ENCODE measurements at places on chromosomes 5 and 9.

DNA sequence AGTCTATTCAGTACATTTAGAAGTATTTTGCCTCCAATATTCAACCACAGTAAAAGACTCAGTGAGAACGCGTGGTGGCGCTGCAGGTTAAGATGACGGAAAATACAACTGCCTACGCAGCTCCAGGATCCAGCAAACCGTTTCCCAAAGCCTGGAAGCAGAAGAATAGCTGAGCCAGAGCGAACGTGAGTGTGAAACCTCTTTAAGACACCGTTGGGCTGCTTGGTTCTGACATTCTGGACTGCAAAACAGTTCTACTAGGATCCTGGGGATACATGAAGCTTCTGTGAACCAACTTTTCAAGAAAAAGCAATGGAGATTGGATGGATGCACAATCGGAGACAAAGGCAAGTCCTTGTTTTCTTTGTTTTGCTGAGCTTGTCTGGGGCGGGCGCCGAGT lies at the start of gene PCDHB16:
Gene PCDHB16 (plus strand): TSS at position 140 of the 400 bp plus-strand sequence. CDS start 173 bp downstream, at position 313.
- no peak for DNase-seq

- DNase-seq = no peak
These were observed 154.2 kb downstream of the MPDZ start for GRCh38 chr9:13125261-13125660.

DNA sequence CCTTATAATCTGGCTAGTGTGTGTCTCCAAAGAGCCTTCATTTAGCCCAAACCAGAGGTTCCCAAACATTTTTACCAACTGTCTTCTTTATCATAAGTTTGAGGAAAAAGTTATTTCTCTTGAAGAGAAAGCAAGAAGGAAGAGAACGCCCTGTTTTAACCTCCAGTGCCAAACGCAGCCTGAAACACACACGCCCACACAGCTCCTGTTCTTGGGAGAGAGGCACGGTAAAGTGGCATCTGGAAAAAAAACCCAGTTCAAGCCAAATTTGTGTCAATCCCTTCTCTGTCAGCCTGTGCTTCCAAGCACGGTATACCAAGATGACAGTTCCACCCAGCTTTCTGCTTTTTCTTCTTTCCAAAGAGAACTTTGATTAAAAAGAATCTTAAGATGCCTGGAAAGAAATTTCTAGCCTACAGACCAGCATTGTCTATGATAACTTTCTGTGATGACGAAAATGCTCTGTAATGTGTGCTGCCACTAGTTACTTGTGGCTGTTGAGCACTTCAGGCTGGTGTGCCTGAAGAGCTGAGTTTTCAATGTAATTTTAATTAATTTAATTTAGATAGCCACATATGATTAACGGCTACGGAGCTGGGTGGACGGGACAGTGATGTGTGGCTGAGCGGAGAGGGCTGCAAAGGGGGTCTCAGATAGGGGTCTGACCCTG lies 62.3 kb downstream of the ACER2 start:
- no peak for DNase-seq

- DNase-seq = no peak
These were observed 36.5 kb downstream of the SERINC5 start for GRCh38 chr5:80219391-80219790.

- DNase-seq = no peak
These were observed 5.5 kb upstream of the RNU6ATAC start for GRCh38 chr9:134169724-134170401.

DNA sequence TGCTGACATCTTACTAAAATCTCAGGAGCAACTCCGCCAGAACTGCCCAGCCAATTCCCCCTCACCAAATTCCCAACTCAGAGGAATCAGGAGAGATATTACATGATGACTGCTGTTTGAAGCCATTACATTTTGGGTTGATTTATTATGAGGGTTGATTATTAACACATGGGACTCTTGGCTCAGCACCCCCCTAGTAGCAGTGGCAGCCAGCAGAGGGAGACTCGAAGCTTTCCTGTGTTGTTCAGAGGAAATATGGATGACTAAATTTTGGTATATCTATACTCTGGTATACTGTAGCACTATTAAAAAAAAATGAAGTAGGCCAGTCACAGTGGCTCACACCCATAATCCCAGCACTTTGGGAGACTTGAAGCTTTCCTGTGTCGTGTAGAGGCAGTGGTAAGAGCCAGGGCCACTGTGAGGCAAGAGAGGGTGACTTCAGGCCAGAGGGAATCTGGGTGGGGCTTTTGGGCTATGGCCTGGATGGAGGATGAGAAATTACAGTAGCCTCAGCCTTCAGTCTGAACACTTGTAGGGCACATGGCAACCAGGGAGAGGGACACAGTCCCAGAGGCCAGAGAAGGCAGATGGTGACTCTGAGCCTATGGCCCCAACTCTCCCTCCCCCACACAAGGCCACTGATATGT lies 111.4 kb downstream of the LHX2 start:
- DNase-seq = no peak

GRCh38 chr9:92242260-92243136 lies 51.0 kb downstream of the IARS1 start:
- DNase-seq = no peak

DNA sequence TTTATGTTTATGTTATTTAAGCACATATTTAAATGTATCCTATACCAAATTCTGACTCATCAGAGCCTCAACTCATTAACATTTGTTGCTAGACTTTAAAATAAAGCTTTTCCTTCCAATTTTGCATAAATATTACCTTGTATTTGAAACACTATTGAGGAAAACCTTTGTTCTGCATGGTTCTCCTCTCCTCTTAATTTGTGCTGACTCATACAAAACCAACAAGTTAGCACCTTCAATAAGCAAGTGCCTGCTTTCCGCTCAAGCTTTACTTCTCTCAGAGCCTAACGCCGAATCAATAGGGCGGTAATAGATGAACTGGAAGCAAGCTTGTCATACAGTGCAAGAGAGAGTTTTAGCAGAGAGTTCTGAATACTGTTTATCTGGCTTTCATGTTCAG lies 7.9 kb downstream of the AMACR start:
- DNase-seq = no peak

DNA sequence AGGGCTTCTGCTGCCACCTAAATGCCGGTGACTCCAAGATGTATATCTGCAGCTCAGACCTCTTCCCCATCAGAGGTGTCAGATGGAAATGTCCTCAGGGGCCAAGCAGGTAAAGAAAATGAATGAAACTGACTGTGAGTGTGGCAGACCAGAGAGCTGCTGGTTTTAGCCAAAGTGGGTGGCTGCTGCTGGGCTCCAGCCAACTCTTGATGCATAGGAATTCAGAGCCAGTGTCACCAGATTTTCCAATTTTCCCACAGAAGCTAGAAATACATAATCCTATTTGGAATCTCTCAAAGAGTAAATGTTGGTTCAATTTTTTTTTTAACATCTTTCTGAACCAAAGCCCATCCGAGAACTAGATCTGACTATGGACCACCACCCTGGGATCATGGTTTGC lies 161.2 kb upstream of the SPRY4 start:
- no peak for DNase-seq

DNA sequence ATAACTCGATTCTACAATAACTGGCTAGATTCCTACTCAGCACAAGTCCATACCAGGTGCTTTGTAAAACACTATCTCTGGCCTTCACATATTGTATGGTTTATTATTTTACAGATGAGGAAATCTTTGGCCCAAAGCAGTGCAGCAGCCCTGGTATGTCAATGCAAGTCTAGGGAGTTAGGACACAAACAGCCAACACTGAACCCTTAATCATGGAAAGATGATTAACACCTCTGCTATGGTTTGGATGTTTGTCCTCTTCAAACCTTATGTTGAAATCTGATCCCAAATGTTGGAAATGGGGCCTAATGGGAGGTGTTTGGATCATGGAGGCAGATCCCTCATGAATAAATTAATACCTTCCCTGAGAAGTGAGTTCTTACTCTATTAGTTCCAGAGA lies 76.6 kb downstream of the MAPKAP1 start:
- no peak for DNase-seq

- DNase-seq = no peak
These were observed 131.5 kb upstream of the OTULINL start for GRCh38 chr5:14450018-14450524.

- no peak for DNase-seq
These were observed 516.1 kb downstream of the ANXA1 start for GRCh38 chr9:73667749-73668148.

DNA sequence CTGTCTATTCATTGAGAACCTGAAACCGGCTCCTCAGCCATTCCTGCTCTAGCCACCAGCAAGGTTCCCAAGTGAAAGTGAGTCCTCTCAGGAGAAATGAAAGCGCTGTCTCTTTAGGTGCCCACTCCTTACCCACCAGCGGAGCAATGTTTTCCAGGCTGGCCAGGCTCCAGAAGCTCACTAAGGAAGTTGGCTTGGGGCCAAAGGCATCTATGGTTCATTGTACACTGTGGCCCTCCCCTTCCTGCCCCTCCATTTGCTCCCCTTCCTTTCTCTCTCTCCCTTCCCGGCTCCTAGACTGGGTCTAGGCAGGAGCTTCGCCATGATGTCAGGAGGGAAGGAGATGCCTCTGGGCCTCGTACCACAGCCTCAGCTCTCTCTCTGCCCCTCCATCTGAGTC lies 1.1 kb upstream of the GABRP start:
- no peak for DNase-seq

DNA sequence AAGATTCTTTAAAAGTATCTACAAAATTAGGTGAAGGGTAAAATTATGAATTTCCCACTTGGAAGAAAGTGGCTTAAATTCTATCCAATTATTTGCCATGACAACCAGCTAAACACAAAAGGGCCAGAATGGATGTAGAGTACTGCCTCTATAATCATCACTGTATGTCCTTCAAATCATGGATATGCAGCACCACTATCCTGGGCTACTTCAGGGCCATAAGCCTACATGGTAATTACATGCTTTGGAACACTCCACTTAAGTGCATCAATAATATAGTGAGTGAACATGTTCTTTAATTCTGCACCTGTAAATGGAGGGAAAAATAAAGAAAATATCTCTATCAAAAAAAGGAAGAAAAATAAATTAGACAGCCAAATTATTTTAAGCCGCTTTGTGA lies 575.2 kb downstream of the ISL1 start:
- DNase-seq = no peak

DNA sequence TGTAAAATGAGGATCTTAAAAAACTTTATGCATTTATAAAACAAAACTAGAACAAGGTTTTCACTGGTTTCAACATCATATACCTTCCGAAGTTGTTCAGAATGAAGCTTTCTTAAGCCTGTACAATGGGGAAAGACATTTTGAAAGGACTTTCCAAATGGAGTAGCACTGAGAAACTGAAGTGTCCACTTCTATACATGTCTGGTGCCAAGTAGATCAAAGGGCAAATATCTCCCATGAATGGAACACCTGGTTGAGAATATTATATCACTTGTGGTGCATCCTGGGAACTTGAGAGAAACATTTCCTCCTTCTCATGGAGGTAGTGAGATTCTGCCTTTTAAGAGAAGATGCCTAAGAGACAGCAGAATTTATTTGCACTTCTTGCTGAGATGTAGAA lies 182.1 kb upstream of the ACTBL2 start:
- no peak for DNase-seq

- no peak for DNase-seq
These were observed 63.9 kb downstream of the ERAP1 start for GRCh38 chr5:96743805-96744204.

DNA sequence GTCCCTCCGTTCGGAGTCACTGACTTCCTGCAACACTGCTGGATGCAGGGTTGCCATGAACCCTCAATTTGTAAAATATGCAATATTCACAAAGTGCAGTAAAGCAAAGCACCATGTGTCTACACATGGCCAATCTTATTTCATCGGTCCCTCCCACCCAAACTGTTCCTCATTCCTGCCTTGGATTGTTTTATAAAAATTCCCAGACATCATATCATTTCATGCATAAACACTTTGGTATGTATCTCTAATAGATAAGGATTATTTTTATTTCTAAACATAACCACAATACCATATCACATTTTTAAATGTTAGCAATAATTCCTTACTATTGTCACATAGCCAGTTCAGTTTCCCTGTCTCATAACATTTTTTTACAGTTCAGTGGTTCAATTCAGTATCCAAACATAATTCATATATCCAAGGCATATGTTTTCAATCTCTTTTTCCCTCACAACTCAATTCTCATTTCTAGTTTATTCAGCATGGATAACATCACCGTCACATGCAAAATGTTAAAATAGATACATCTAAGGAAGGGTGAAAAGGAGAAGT lies 82.0 kb upstream of the PCAT7 start:
- DNase-seq = no peak

DNA sequence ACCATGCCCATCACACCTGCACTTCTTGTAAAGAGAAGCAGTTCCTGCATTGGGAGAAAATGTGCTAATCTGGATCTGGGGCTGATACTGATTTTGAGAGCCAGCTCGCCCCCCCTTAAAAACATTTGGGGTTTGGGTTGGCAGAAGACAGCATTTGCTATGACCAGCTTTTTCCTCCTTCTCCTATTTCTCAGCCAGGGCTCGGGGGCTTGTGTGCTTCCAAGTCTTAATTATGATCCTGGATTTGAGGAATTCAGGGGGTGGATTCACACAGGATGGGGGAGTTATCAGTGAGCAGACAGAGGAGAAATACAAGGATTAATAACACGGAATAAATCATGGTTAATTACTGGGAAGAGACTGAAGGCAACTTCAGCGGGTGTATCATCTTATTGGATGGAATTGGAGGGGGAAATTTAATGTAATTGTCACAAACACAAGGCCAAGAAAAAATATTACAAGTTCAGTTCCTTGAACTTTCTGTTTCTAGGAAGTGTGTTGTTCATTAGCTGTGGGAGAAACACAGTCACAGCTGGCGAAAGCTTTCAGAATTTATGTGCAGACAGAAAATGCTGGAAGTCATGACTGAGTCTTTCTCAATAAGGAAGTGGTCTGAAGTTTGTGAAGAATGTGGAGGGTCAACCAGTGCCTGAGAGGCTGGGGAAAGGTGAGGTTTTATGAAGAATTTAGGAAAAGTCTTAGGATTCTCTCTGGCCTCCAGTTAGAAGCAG lies 15.3 kb downstream of the C9orf152 start:
- DNase-seq = no peak

- DNase-seq = no peak
These were observed 61.2 kb upstream of the TAF11L2 start for GRCh38 chr5:17436761-17437221.

GRCh38 chr9:87518702-87519335 lies 21.2 kb downstream of the DAPK1 start:
- DNase-seq = no peak

DNA sequence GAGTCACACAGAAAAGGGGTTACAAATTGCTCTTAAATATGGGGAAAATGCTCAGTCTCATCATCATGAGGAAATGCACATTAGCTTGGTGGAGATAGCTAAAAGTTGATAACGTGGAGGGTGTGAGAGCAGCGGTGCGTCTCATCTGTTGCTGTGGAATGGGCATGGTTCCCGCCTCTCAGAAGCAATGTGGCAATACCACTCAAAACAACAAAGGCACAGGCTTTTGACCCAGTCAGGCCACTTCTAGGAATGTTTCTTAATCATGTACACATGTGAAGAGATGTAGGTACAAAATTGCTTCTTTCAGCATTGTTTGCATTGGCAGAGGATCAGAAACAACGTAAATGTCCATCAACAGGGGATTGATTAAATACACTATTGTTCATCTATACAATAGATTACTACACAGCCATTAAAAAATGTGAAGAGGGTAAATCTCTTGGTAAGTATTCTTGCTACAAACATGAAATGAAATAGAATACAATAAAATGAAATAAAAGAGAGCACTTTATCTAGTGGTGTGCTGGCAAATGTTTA lies 212.6 kb upstream of the MSX2 start:
- no peak for DNase-seq
